H7 (cell line): ENCODE measurements at places on chromosomes 7 and 10. TPM values are rescaled to one million over a fixed set of nuclear protein-coding genes. Genes with fewer than 3 reads are reported as not detected.

NEBL gene
- total RNA-seq = 9.0 and 15.7 TPM in 2 replicates

SPDYE8 gene
- not detected in 2 replicates for total RNA-seq

CELF2 gene
- total RNA-seq = 6.4 and 8.5 TPM in 2 replicates

PRR15 gene
- 11.7 and 12.3 TPM in 2 replicates for total RNA-seq

HTR7 gene
- total RNA-seq = 34.3 and 48.6 TPM in 2 replicates

VSTM4 gene
- 0.31 and 0.44 TPM in 2 replicates for total RNA-seq

LEP gene
- total RNA-seq = not detected in 2 replicates

SPDYE9 gene
- total RNA-seq = not detected in 2 replicates

VAX1 gene
- 0.62 and 0.81 TPM in 2 replicates for total RNA-seq

CUL1 gene
- 46.7 and 52.0 TPM in 2 replicates for total RNA-seq

GPR146 gene
- total RNA-seq = 0.07 and 0.87 TPM in 2 replicates

MYOZ1 gene
- 2.0 and 2.8 TPM in 2 replicates for total RNA-seq

C1QL3 gene
- total RNA-seq = 0.17 and 0.92 TPM in 2 replicates

HPS6 gene
- total RNA-seq = 28.6 and 31.1 TPM in 2 replicates

OPALIN gene
- total RNA-seq = not detected in 2 replicates

CALHM3 gene
- 0.10 and 0.15 TPM in 2 replicates for total RNA-seq

NUTM2A gene
- 0.04 TPM in 1 of 2 replicates, not detected in the other for total RNA-seq
